ENCODE measurements at places on chromosomes 6 and 20.

- no peak for DNase-seq
Measured at GRCh38 chr6:83044091-83044768, 21.4 kb downstream of the UBE3D start.

DNA sequence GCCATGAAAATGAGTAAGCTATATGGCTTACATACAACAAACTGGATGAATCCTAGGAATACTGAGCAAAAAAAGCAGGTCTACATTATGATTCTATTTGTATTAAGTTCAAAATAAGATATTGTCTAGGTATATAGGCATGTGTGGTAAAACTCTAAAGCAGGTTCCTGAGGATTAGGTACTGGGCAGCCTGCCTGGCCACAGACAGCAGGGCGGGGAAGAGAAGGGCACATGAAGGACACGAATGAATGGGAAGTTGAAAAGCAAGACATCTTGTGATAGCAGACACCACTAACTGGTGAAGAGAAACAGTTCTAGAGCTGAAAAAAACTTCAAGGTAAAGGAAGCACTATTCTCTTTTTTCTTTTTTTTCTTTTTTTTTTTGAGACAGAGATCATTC is 72.6 kb upstream of the SLC4A11 start:
- no peak for DNase-seq

- DNase-seq = no peak
Measured at GRCh38 chr6:39664173-39664572, 61.0 kb downstream of the KIF6 start.

DNA sequence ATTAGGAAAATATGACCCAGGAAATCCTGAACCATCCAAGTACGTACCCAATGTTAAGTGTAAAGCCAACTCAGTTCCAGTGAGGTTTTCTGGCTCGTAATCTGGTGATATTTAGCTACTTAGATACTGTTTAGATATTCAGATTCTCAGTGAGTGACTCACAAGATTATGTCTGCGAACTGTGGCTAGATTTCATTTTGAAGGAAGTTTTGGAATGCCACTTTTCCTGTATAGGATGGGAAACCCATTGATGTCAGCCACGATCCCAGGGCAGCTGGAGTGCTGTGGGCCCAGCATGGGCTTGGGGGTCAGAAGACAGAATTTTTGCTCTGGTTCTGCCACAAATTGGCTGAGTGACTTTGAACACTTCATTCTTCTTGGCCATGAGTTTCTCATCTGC is 76.3 kb downstream of the TMEM170B start:
- DNase-seq = peak; percentile 96

GRCh38 chr6:95767897-95768463 is 190.6 kb downstream of the MANEA start:
- DNase-seq = no peak

DNA sequence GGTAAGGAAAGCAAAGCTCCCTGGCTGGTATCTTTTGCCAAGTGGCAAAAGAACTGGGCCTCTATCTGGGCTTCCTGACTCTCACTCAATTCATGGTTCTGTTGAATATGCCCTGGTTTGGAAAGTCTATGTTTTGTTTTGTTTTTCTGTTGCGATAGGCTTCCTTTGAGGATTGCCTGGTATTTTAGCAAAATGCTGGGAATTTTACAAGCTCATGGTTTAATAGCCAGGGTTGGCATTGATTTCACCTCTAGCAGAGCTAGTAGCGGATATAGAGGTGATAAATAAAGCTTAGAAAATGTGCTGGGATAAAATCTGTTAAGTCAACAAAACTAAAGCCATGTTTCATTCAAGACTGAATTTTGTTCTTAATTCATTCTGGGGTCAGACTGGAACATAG is 109.9 kb downstream of the RNF144B start:
- DNase-seq = no peak

DNA sequence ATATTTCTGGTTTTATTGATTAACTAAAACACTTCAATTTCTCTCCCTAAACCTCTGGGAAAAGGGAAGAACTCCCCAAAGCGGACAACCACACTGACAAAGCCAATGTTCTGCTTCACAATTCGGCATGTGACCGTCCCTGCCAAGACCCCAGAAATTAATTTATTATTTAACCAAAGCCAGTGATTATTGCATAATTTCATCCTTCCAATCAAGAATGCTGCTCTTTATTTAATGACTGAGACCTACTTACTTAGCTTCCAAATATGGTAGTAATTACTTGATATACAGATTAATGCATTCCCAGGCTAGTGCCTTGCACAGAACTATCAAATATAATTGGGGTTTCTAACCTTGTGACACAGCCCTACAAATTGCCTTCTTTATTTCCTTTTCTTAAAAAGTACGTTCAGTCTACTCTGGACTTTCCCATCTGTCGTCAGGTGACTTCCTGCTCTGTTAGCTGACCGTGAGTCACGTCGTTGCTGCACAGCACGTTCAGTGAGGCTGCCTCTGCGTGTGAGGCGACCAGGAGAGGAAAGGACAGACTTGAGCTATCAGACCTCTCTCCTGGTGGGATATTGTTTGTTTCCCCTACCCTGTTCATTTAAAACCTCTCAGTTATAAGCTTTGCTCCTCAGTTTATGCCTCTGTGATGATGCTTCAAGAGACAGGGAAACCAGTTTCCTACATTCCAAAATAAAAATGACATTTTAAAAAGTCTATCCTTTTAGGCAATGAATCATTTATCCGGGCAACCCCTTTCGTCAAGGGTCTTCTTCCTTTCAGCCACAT is 55.7 kb upstream of the TNFAIP3 start:
- peak; percentile 78 for DNase-seq

DNA sequence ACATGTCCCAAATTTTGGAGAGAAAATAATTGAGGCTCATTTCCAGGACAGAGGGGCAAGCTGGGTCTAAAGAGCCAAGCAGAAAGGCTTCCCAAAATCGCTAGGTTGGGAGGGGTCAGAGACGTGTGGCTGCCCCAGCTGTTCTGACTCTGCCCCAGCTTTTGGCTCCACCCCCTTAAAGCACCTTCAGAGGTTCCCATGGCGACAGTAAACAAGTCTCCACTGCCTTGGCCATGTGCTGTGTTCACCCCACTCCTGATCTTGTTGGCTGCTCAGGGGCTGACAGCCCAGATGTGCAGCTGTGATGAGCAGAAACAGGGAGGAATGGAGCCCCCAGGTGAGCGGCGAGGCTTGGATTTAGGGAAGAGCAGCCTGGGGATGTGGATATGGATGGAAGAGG is 72.8 kb upstream of the SPTLC3 start:
- no peak for DNase-seq

DNA sequence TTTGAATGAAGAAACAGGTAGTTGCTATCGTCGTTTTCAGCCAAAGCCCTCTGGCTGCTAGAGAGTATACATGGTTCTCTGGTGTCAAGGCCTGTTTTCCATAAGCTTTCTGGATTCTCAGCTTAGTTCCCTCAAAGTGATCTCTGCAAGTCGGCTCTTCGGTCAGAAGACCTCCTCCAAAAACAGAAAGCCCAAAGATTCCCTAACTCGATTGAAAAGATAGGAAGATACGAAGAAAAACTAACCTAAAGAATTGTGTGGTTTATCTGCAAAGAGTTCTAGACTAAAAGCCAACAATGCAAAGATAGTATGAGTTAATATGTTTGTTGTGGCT is 545 bp upstream of the ASCC3 start:
- DNase-seq = peak; percentile 8

GRCh38 chr20:54535033-54535432 is 59.6 kb downstream of the DOK5 start:
- DNase-seq = no peak

DNA sequence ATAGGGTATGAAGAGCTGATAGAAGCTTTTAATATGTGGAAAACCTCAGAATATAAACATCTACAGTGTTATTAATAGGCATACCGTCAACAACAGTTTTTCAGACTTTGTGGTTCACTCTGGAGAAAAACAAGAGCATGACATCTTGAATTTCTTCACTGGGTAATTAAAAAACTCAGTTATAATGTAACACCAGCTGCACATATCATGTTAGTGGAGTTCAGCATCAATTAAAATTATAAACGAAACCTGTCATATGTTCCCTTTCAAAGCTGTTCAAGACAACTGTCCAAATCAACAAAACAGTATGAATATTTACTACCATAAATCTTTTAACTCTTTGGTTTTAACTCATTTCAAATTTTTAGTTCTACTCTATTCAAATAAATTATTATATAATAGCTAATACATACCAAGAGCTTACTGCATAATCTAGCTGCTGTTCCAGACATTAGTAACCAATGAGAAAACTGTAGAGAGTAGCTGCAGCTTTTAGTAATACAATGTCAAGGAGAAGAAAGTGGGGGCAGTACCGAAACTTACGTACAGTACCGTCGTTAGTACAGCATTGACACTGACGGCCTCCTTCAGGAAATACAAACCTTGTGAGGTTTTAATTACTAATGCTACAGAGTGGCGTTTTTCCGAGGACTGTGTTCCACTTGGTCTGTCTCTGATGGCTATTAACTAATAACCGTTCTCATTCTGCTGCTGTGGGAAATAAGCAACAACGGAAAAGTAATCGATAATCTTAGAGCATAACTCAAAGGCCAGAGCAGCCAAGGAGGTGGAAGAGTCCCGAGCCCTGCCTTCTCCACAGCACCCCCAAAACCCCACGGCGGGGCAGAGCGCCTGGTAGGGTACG is 532 bp upstream of the PM20D2 start:
- DNase-seq = peak; percentile 12

- no peak for DNase-seq
Measured at GRCh38 chr6:114439411-114439810, 96.6 kb upstream of the HS3ST5 start.

DNA sequence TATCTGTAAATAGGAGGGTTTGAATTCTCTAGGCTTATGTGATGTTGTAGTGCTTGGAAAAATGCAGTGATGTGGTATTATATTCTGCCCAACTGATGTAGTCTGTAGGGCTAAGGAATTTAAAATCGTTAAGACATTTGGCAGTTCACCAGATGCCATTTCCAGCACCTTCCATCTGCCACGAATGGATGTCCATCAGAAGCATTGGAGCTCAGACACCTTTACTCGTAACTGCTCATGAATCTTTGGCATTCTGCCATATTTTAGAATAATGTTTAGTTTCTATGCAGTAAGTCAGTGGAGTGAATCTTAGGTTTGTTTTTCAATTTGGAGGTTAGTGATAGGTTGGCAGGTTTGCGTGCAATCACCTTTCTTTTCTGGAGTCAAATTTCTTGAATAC is 2.4 kb upstream of the SYTL3 start:
- no peak for DNase-seq

- no peak for DNase-seq
Measured at GRCh38 chr6:118292558-118292957, 255.5 kb upstream of the PLN start.

- no peak for DNase-seq
Measured at GRCh38 chr6:167664678-167665660, 161.7 kb upstream of the AFDN start.

DNA sequence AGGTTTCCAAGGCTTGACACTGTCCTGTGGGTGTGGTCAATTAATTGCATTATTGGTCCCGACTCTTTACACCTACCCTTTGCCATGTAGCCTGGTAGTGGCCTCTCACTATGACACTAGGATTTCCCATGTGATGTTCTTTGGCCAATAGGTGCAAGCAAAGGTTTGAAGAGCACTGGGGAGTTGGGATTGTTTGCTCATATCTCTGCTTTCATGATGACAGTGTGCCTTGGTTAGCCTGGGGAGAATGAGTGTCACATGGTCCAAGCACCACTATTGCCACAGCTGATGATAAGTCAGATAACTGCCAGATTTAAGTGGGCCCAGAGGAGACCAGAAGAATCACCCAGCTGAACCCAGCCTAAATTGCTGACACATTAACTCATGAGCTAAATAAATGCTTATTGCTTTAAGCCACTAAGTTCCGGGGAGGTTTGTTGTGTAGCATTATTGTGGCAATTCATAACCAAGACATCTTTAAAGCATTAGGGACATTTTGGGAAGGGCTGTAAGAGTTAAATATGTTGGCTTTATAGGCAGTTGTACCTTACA is 17.2 kb upstream of the SCP2D1 start:
- DNase-seq = no peak

GRCh38 chr6:153140299-153140698 is 9.2 kb upstream of the RGS17 start:
- DNase-seq = no peak

DNA sequence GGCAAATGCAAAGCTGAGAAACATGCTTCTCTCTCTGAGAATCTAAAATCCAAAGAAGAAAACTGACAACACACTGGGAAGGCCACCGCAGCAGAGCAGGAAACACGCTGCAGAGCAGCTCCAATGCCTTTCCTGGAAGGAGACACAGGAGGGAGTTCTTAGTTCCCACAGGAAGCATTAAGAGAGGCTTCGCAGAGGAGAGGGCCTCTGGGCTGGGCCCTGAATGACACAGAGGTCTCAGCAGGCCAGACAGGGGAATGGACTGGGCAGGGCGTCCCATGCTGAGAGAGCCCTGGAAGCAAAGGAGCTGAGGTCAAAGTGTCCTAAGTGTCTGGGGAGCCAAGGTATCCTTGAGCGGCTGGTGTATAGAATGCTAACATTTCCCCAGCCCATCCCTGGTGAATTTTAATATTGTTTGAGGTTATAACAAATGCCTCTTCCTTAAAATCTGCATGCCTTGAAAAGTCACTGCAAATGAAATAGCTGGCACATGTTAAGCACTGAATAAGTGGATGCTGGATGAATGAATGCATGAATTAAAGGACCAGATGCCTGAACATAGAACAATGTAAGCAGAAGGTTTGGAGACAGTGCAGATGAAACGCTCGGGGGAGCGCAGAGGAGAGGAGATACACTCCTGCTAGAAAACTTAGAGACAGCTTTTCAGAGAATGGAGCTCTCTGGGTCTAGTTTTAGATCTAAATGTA is 110.0 kb upstream of the SYNDIG1 start:
- DNase-seq = no peak

- DNase-seq = peak; percentile 94
Measured at GRCh38 chr6:139743664-139744437, 369.4 kb upstream of the CITED2 start.

- DNase-seq = peak; percentile 55
Measured at GRCh38 chr6:140380427-140381218, 1006.2 kb upstream of the CITED2 start.

DNA sequence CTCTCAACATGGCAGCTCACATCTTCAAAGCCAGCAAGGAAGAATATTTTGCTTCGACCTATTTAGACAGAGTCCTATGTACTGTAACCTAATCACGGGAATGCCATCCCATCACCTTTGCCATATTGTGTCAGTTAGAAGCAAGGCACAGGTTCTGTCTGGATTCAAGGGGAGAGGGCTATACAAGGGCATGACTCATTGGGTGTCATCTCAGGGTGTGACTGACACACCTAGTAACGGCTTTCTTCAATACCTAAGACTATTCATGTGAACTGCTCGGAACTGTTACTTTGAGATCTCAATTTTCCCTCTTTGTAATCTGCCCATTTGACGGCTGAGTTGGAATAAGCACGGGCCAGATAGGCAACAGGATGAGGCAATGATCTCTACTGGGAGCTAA is 135.6 kb upstream of the HDGFL1 start:
- no peak for DNase-seq

GRCh38 chr6:7100753-7101081 is 7.0 kb upstream of the RREB1 start:
- DNase-seq = no peak

DNA sequence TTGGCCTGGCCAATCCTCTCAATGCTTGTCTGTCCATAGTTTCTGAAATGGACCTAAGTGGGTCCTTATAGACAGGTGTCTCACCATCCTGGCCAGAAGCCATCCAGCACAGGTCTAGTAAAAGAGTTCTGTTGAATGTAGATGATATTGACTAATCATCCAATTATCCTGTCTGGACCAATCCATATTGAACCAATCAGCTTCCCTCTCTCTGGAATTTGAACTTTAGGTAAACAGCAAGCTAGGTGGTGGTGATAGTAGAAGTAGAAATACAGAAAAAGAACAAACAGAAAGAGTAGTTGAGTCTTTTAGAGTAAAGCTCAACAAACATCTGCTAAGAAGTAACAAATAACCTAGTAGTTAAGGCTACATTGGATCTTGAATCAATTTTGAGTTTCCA is 9.5 kb upstream of the PNRC1 start:
- DNase-seq = no peak
